ENCODE measurements at places on chromosomes 7 and 10. TPM values are rescaled to one million over a fixed set of nuclear protein-coding genes. Genes with fewer than 3 reads are reported as not detected.

DNA sequence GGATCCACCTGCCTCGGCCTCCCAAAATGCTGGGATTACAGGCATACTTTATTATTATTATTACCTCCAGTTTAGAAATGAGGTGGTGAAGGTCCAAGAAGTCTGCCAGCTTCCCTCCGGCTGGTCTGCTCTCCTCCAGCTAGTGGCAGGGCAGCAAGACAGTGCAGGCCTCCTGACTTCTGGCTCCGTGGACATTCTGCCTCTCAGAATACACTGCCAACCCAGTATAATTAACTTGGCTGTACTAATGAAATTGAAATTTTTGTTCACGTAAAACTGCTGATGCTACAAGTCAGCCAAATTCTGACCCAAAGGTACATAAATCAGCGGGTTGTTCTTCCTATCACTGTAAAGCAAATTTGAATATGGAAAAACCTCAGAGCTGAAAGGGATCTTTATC is 7.6 kb upstream of the PDE1C start:
- no peak for DNase-seq
- no peaks in the 10 kb centered on the region for H3K4me1 ChIP-seq
- no peaks in the 10 kb centered on the region for H3K36me3 ChIP-seq
- no peak overlapping the region for H3K4me3 ChIP-seq

TMEM184A gene
- total RNA-seq = 0.22 TPM

LLCFC1 gene
- total RNA-seq = not detected

OR2A1 gene
- total RNA-seq = not detected

GIMAP2 gene
- 16.5 TPM for total RNA-seq

DNA sequence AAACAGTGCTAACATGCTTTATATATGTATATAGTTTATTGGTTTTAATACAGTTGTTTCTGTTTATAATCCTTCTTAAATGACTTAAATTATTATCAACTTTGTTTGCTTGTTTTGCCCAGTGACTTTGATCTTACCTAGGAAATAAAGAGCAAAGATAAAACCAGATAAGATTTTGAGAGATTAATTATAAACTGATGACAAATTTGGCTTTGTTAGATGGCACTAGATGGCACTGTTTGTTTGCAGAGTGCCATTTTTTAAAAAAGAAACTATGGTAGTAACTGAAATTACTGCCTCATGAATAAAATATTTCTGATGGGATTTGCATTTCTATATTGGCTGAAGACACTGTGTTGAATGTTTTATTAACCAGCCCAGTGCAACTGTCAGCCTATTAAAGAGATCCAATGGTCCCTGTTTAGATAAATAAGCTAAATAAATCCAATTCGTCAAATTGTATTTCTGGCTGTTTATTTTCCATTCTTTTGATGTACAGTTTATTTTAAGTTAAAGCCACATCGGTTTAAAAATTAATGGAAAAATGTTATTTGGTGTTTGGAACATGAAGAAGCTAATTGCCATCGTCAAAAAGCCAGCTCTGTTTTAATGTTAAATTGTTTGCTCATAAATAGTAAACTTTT is 28.7 kb downstream of the VTI1A start:
- H3K27ac ChIP-seq = no peak overlapping the region
- no peaks in the 10 kb centered on the region for H3K27me3 ChIP-seq
- H3K4me1 ChIP-seq = no peaks in the 10 kb centered on the region
- no peak overlapping the region for H3K4me3 ChIP-seq
- no peak for DNase-seq

GRCh38 chr7:2521952-2522591 is 2.5 kb downstream of the LFNG start:
- H3K4me3 ChIP-seq = no peak overlapping the region
- peaks cover 38% of the 10 kb centered on the region for H3K4me1 ChIP-seq
- H3K27me3 ChIP-seq = no peaks in the 10 kb centered on the region
- H3K36me3 ChIP-seq = no peaks in the 10 kb centered on the region
- no peak overlapping the region for H3K27ac ChIP-seq

GRCh38 chr7:45033931-45034290 is 33.9 kb downstream of the CCM2 start:
- no peak overlapping the region for H3K4me3 ChIP-seq
- H3K36me3 ChIP-seq = no peaks in the 10 kb centered on the region
- no peaks in the 10 kb centered on the region for H3K27me3 ChIP-seq
- H3K27ac ChIP-seq = peak overlapping the region; percentile 66
- H3K4me1 ChIP-seq = peaks cover 22% of the 10 kb centered on the region

TFR2 gene
- 6.7 TPM for total RNA-seq

- H3K4me1 ChIP-seq = peaks cover 23% of the 10 kb centered on the region
- peak overlapping the region; percentile 97 for H3K27ac ChIP-seq
- no peaks in the 10 kb centered on the region for H3K36me3 ChIP-seq
- H3K4me3 ChIP-seq = no peak overlapping the region
- no peak for DNase-seq
Measured at GRCh38 chr10:72355214-72355555, 466 bp upstream of the DNAJB12 start.

VAX1 gene
- total RNA-seq = not detected

OR2A12 gene
- not detected for total RNA-seq

DNA sequence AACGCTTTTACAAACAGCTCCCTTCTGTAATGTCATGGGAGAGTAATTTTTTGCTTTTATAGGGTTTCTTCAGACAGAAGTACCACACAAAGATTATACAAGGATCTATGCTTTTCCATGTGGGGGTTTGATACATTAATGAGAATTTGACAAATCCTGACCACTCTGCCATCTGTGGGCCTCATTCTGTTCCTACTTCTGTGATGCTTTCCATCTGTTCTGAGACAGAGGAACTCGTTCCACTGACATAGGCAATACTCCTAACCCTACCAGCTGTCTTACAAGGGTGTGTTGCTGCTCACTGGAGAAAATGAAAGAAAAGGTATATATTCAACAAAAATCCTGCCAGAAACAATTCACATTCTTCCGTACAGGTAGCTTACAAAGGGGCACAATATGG is 59.4 kb upstream of the NAMPT start:
- DNase-seq = no peak
- no peaks in the 10 kb centered on the region for H3K36me3 ChIP-seq
- no peak overlapping the region for H3K27ac ChIP-seq
- H3K4me1 ChIP-seq = peaks cover 14% of the 10 kb centered on the region
- H3K4me3 ChIP-seq = no peak overlapping the region
- no peaks in the 10 kb centered on the region for H3K27me3 ChIP-seq

DLX5 gene
- not detected for total RNA-seq

GRCh38 chr10:101065481-101066145 is 3.8 kb downstream of the KAZALD1 start:
- H3K4me3 ChIP-seq = no peak overlapping the region
- H3K27me3 ChIP-seq = peaks cover 16% of the 10 kb centered on the region
- DNase-seq = no peak
- H3K27ac ChIP-seq = peak overlapping the region; percentile 62
- H3K4me1 ChIP-seq = peaks cover 39% of the 10 kb centered on the region
- no peaks in the 10 kb centered on the region for H3K36me3 ChIP-seq

GRCh38 chr10:4219901-4220300 is 434.9 kb upstream of the KLF6 start:
- H3K27me3 ChIP-seq = no peaks in the 10 kb centered on the region
- no peaks in the 10 kb centered on the region for H3K36me3 ChIP-seq
- no peaks in the 10 kb centered on the region for H3K4me1 ChIP-seq
- DNase-seq = no peak
- no peak overlapping the region for H3K27ac ChIP-seq

INHBA gene
- 0.83 TPM for total RNA-seq

DNA sequence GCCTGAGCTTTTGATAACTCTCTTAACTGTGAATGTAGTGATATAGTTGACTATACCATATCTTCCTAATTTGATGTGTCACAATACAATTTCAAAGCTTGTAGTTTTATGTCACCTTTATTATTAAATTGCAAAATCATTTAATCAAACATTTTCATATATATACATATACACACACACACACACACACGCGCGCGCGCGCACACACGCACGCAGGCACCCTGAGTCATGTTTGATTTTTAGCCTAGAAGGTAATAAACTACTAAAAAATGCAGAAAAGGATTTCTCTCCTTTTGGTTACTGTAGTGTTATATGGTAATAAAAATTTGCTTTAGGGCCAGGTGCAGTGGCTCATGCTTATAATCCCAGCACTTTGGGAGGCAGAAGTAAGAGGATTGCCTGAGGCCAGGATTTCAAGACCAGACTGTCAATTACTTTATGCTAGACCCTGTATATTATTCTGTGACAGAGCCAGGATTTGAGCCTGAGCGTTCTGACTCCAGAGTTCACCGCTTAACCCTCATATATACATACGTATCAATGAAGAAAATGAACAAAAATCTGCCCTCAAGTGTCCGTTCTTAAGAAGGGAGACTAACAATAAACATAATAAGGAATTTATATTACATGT is 89.6 kb downstream of the PODXL start:
- no peak overlapping the region for H3K27ac ChIP-seq
- peaks cover 5% of the 10 kb centered on the region for H3K4me1 ChIP-seq
- peaks cover 60% of the 10 kb centered on the region for H3K36me3 ChIP-seq

PNLIP gene
- 2.2 TPM for total RNA-seq

DNA sequence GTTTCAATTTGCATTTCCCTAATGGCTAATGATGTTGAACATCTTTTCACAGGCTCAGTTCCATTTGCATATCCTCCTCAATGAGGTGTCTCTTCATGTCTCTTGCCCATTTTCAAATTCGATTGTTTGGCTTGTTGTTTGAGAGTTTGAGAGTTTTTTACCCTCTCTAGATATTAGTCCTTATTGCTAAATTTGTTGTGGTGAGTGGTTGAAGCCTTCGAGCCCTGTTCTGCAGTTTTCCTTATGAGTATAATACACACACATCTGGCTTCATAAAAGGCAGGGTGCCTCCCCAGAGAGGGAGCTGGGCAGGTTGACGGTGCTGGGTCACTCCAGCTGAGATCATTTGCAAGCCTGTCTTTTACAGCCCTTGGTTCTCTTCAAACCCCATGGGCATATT is 65.1 kb downstream of the RGS10 start:
- no peaks in the 10 kb centered on the region for H3K36me3 ChIP-seq
- no peak overlapping the region for H3K4me3 ChIP-seq
- peaks cover 5% of the 10 kb centered on the region for H3K27me3 ChIP-seq
- DNase-seq = no peak

Measured in adrenal gland (tissue), 19 donors.